Activated naive CD8-positive, alpha-beta T cell treated with anti-CD3 and anti-CD28 coated beads, Interleukin-2, amount 10 ng/mL, durations not matched to agents 7 days and 5 days (primary cell): ENCODE measurements at places on chromosomes 11 and 22. TPM values are rescaled to one million over a fixed set of nuclear protein-coding genes. Genes with fewer than 3 reads are reported as not detected.

GRCh38 chr11:26510756-26511155 is 61.3 kb downstream of the MUC15 start:
- no peaks in the 10 kb centered on the region for H3K27me3 ChIP-seq
- H3K4me1 ChIP-seq, result no peaks in the 10 kb centered on the region
- no peak for DNase-seq
- no peaks in the 10 kb centered on the region for H3K36me3 ChIP-seq
- no peak overlapping the region for H3K4me3 ChIP-seq

P4HA3 gene
- total RNA-seq, result not detected

- peak overlapping the region; percentile 93 for H3K4me3 ChIP-seq
- H3K36me3 ChIP-seq, result no peaks in the 10 kb centered on the region
- H3K4me1 ChIP-seq, result peaks cover 13% of the 10 kb centered on the region
- H3K27me3 ChIP-seq, result peaks cover 2% of the 10 kb centered on the region
- peak; percentile 98 for DNase-seq
- peak overlapping the region; percentile 91 for H3K27ac ChIP-seq
Observed at GRCh38 chr11:67630228-67630942, 648 bp upstream of the NUDT8 start.

- no peak for DNase-seq
- H3K4me1 ChIP-seq, result no peaks in the 10 kb centered on the region
- no peaks in the 10 kb centered on the region for H3K36me3 ChIP-seq
- no peak overlapping the region for H3K27ac ChIP-seq
Observed at GRCh38 chr11:20530942-20531703, 68.3 kb upstream of the SLC6A5 start.

GRCh38 chr11:85062659-85063058 is 564.5 kb downstream of the DLG2 start:
- no peaks in the 10 kb centered on the region for H3K4me1 ChIP-seq
- H3K4me3 ChIP-seq, result no peak overlapping the region
- H3K36me3 ChIP-seq, result no peaks in the 10 kb centered on the region
- H3K27ac ChIP-seq, result no peak overlapping the region
- no peaks in the 10 kb centered on the region for H3K27me3 ChIP-seq
- DNase-seq, result no peak

GRCh38 chr11:57144531-57145320 is 37.0 kb upstream of the LRRC55 start:
- no peaks in the 10 kb centered on the region for H3K4me1 ChIP-seq
- no peak for DNase-seq
- H3K27me3 ChIP-seq, result peaks cover 11% of the 10 kb centered on the region

CCDC89 gene
- 0.22 TPM for total RNA-seq

GRCh38 chr11:117527271-117527670 is 199.6 kb downstream of the CEP164 start:
- H3K36me3 ChIP-seq, result no peaks in the 10 kb centered on the region
- H3K4me1 ChIP-seq, result peaks cover 2% of the 10 kb centered on the region
- no peak overlapping the region for H3K4me3 ChIP-seq

DNA sequence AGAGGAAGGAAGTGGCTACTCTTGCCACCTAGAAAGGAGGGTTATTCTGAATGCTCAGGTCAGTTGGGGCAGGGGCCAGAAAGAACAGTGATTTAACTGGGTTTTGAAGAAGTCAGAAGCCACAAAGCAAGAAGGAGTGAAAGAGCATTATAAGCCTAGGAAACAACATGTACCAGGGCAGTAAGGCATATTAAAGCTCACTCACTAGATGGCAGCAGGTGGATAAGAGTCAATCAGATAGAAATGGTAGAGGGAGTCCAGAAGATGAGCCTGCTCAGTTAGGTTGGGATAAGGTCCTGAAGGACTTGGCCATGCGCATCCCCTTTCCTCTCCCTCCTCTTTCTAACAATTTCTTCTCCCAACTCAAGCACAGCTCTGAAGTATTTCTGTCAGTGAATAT is 22.0 kb upstream of the PATE1 start:
- H3K27ac ChIP-seq, result no peak overlapping the region
- H3K4me3 ChIP-seq, result no peak overlapping the region
- peaks cover 29% of the 10 kb centered on the region for H3K27me3 ChIP-seq
- no peaks in the 10 kb centered on the region for H3K36me3 ChIP-seq
- H3K4me1 ChIP-seq, result peaks cover 1% of the 10 kb centered on the region
- no peak for DNase-seq

MS4A13 gene
- not detected for total RNA-seq
